ENCODE measurements at places on chromosomes 6 and 20.

DNA sequence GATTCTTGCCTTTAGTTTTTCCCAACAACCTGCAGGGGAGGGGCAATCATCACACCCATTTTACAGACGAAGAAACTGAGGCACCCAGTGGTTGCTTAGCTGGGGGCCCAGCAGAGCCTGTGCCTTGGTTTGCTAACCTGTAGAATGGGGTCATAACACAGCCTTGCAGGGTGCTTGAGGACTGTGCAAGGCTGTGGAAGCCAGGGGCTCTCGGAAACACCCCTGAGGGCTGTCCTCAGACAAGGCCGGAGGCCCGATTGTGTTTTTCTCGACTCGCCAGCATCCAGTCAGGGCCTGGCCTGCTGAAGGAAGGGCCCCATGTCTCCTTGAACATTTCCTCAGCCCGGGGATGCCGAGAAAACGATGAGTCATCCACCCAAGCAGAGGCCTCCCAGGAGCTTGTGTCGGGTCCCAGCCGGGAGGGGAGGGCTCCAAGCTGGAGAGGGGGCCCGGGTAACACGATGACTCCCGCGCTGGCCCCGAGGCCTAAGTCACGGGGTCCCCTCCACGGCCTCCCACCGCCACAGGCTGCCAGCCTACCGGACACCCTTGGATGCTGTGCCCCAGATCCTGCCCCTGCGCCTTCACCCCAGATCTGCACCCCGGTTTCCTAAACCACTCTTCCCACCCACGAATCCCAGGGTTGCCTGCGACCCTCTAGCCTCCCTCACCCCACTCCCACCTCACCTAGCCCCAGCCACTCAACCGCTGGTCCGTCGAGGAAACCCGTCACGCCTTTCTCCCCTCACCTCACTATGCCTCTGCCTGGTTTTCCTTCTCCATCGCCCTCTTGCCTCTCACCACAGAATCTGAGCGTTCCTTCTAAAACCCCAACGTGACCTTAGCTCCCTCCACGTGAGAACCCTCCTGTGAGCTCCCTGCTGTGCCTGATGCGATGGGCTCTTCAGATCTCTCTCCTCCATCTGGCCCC is 10.6 kb downstream of the NOL4L start:
- DNase-seq = peak; percentile 54

- no peak for DNase-seq
Measured at GRCh38 chr20:47062226-47062890, 167.7 kb downstream of the EYA2 start.

- DNase-seq = no peak
Measured at GRCh38 chr20:62548471-62548870, 72.7 kb upstream of the GATA5 start.

DNA sequence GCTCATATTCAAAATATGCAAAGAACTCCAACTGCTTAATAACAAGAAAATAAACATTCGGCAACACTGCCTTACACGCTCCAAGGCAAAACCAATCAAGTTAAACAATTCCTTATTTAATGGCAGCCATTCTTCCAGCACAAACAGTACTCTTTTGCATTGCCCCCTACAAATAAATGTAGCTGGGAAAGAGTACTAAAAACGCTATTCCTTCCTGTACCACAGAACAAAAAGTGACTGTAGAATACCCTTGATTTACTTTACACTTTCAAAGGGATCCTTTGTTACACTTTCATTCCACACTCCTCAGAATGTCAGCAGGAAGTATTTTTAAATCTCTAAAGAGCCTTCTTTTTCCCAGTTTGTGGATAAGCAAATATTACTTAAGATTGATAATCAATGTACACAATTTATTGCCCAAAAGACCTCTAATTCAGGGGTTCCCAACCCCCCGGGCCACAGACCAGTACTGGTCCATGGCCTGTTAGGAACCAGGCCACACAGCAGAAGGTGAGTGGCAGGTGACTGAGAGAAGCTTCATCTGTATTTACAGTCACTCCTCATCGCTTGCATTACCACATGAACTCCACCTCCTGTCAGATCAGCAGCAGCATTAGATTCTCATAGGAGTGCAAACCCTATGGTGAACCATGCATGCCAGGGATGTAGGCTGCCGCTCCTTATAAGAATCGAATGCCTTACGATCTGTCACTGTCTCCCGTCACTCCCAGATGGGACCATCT is 51.6 kb downstream of the MBOAT1 start:
- no peak for DNase-seq

- DNase-seq = no peak
Measured at GRCh38 chr6:90502866-90503407, 83.9 kb downstream of the MAP3K7 start.

GRCh38 chr20:63092660-63093215 is 86.0 kb upstream of the BHLHE23 start:
- DNase-seq = no peak

- no peak for DNase-seq
Measured at GRCh38 chr6:72977114-72977513, 248.2 kb downstream of the KHDC1L start.

- peak; percentile 59 for DNase-seq
Measured at GRCh38 chr6:399785-400534, 8.4 kb downstream of the IRF4 start.

DNA sequence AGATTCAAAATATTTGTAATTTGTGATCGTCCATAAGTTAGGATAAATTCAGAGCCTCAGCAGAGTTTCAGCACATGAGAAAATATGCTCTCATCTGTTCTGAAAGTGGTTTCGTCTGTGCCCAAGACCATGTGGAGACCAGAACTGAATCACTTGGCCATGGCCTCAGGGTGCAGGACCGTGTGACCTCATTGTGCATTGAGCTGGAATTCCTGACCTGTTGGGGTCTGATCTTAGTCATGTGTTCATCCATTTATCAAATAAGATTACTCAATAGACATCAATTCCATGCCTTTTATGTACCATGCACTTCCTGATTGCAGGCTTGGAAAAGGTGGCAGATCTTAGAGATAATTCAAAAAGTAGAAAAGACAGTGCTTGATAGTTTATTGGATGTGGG is 680.5 kb downstream of the QKI start:
- DNase-seq = no peak

- DNase-seq = no peak
Measured at GRCh38 chr6:155317186-155317585, 2.9 kb upstream of the TFB1M start.

DNA sequence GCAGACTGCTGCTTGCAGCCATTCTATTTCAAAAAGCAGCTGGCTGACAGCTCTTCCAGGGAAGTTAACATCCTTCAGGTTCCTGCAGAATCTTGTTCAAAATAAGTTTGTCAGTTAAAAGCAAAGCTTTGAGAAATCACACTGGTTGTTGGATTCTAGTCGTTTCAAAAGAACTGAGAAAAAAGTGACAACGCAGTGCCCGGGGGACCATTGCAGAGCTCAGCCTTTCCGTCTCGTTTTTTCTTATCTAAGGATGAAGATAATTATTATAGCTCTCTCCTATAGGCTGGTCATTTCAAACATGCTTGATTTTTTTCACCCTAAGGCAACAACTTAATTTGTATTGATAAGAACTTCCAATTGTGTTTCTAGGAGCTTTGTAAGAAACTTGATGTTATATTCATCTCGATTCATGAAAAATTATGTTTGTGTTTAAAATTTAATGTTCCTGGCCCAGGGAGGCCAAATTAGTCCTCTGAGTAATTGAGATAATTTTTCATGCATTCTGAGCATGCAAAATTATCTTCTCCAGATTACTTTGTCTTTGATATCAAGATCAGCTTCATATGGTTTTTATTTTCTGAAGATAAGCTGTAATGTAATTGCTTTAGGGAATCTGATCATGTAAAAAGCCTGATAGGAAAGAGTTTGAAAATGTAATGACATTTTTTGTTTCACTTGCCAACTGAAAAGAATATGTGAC is 58.4 kb downstream of the SNAP25 start:
- no peak for DNase-seq

- no peak for DNase-seq
Measured at GRCh38 chr6:19478992-19479391, 358.2 kb upstream of the ID4 start.

DNA sequence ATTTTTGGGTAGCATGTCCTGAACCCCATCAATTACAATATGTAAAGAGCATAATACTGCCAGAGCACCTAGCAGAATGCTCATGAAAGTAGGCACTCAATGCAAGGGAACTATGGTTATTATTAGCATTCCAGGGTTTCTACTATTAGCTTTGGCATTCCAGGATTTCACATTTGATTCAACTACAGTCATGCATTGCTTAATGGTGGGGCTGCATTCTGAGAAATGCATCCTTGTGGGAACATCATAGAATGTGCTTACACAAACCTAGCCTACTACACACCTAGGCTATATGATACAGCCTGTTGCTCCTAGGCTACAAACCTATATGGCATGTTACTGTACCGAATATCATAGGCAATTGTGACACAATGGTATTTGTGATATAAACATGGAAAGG is 247.8 kb downstream of the CD83 start:
- DNase-seq = no peak

DNA sequence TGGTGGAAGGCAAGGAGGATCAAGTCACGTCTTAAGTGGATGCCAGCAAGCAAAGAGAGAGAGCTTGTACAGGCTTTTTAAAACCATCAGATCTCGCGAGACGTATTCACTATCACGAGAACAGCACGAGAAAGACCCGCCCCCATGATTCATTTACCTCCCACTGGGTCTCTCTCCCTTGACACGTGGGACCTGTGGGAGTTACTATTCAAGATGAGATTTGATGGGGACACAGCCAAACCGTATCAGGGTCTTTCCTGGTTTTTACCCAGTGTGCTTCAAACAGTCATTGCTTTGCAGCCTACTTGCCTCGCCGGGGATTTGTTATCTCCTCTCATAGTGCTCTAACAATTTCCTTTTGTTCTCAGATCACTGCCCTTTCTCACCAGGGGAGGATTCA is 108.2 kb downstream of the UST start:
- DNase-seq = no peak

DNA sequence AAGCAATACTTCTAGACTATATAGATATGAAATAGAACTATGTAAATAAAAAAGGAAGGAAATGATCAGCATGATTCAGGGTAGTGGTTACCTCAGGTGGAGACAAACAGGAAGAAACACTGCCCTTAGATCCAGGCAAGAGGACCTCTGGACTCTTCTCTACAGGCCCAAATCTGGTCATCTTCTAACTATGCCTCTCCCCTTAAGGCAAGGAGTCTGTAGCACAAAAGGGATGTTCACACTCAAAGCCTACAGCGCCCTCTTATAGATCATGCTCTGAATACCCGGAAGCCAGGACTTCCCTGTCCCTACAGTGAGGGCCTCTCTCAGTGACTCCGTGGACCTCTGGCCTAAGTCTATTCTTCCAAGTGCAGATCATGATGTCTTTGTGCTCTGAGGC is 30.4 kb upstream of the HIVEP2 start:
- DNase-seq = no peak

DNA sequence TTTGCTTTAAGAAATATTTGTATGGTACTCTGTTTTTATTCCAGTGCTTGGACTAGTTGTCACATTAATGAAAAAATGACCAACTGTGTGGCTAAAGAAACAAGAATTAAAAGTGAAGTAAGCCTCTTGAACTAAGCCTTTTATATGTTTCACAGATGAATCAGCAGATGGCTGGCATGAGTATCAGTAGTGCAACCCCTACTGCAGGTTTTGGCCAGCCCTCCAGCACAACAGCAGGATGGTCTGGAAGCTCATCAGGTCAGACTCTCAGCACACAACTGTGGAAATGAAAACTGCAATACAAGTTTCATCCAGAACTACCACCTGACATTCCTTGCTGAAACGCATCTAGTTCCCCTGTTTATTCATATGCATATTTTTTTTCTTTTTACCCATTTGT is 96.8 kb downstream of the B3GAT2 start:
- no peak for DNase-seq

- no peak for DNase-seq
Measured at GRCh38 chr20:55365745-55366144, 639.6 kb downstream of the CBLN4 start.

GRCh38 chr20:43961541-43962471 is 47.2 kb downstream of the TOX2 start:
- DNase-seq = no peak

DNA sequence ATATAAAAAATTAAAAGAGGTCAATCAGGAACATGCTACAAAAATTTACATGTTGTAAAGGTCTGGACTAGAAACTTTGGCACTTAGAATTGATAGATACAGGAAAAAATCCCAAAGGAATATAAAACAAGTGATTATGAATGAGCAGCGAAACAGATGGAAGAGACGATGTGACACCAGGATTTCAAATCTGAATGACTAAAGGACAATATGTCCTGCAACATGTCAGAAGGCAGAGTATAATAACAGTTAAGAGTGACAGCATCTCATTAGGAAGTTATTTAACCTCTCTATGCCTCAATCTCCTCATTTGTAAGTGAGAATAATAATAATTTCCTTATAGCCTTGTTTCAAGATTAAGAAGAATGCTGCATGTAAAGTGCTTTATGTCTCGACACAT is 50.3 kb downstream of the FRK start:
- no peak for DNase-seq

- DNase-seq = no peak
Measured at GRCh38 chr20:15875446-15875845, 697.8 kb downstream of the KIF16B start.

Data from activated CD4-positive, alpha-beta T cell treated with anti-CD3 and anti-CD28 coated beads, Interleukin-2, amount 50 U/mL, for 48 hours (primary cell).